Mesenteric fat pad (tissue), 1 donor: ENCODE measurements at places on chromosomes 12 and 14. TPM values are rescaled to one million over a fixed set of nuclear protein-coding genes. Genes with fewer than 3 reads are reported as not detected.

DNA sequence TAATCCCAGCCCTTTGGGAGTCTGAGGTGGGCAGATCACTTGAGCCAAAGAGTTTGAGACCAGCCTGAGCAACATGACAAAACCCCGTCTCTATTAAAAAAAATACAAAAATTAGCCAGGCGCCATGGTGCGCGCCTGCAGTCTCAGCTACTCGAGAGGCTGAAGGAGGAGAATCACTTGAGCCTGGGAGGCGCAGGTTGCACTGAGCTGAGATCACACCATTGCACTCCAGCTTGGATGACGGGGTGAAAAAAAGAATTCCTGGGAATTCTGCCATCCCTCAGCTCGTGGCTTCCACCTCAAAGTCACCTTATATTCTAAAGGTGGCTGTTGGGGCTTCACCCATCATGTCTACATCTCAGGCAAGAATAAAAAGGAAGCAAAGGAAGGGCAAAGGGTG is 12.9 kb downstream of the BCL2L14 start:
- no peak for DNase-seq

GRCh38 chr14:35352274-35353233 is 52.0 kb downstream of the NFKBIA start:
- no peak for DNase-seq

GRCh38 chr14:30158299-30158698 is 230.7 kb upstream of the PRKD1 start:
- DNase-seq = no peak

DNA sequence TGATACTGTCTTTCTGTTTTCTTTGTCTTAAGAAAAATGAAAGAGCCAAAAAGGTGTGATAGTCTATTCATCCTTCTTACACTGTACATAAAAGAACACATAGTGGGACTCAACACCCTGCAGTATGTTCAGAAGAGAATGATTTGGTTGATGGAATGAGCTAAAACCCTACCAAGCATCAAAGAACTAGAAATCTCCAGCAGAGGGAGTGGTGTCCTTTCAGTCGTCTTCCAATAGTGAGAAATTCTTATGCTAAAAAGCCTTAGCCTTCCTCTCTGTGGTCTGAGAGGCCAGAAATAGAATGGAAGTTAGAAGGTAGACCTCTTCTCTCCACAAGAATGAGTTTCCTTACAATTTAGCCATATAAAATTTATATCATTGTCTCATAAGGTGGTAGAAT is 393.4 kb upstream of the SEL1L start:
- no peak for DNase-seq

DNA sequence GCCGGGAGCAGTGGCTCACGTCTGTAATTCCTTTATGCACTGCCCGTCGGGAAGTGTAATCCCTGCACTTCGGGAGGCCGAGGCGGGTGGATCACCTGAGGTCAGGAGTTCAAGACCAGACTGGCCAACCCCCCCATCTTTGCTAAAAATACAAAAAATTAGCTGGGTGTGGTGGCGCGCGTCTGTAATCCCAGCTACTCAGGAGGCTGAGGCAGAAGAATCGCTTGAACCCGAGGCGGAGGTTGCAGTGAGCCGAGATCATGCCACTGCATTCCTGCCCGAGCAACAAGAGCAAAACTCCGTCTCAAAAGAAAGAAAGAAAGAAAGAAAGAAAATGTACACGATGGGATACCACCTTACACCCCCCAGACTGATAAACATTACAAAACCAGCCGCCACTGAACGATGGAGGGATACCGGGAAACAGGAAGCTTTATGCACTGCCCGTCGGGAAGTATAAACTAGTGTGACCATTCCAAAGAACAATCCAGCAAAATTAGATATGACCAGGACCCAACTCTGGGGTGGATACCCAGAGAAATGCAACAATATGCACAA is 1.1 kb downstream of the ABCD4 start:
- DNase-seq = no peak

LYZ gene
- 81.9 TPM for total RNA-seq

PLA2G1B gene
- total RNA-seq = 1.8 TPM

DNA sequence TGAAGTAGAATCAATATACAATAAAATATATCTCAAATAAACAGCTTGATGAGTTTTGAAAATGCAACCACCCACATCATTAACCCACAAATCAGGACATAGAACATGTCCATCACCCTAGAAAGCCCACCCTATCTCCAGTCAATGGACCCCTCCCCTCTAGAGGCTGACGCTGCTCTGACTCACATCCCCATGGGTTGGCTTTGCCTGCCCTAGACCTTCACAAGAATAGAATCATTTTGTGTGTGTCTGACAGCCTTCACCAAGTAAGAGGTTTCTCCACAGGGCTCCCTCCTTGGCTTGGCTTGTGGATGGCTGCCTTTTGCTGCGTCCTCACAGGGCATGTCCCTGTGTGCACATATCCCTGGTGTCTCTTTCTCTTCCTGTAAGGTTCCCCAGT is 250.2 kb upstream of the RTL1 start:
- no peak for DNase-seq
